ENCODE measurements at places on chromosomes 5 and 9.

DNA sequence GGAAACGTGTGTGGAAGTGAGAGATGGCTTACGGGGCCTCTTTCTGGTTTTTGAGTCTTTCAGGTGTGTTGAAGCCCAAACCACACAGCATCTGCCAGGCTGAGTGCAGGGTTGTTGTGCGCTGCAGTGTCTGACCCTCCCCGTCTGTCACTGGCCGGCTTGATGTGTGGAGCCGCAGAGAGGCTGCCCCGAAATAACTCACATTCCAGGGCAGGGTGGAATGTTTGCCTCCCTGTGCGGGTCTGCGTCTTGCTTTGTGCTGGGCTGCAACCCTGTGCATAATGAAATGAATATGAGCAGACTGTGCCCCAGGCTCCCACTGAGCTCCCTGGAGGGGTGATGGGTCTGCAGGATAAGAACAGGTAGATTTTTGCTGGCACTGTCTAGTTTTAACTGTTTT, 9.9 kb upstream of the PLEKHG4B start:
- DNase-seq = no peak

DNA sequence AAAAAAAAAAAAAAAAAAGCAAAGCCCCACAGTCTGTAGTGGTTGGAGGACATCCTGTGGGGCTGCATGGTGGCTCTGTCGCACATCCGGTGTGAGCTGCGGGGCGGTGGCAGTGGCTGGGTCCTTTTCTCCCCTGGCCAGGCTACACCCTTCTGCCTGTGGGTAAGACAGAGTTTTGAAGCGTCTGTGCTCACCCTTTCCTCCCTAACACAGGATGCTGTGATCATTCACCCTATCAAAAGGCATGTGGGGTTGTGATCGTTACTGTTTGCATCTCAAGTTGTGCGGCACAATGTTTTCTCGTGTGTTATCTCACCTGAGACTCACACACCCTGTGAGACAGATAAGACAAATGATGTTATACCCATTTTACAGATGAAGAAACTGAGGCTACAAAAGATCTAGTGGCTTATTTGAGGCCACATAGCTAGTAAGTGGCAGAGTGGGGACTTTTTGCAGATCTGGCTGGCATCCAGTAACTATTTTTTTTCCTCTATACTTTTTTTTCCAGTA, 17.5 kb downstream of the IRF1 start:
- peak; percentile 43 for DNase-seq

- no peak for DNase-seq
These were observed 262.3 kb downstream of the HSPA4 start for GRCh38 chr5:133314086-133314485.

- DNase-seq = no peak
These were observed 56.3 kb upstream of the EXOC3 start for GRCh38 chr5:386432-387341.

GRCh38 chr5:97847920-97848631, 665.0 kb upstream of the RIOK2 start:
- no peak for DNase-seq

DNA sequence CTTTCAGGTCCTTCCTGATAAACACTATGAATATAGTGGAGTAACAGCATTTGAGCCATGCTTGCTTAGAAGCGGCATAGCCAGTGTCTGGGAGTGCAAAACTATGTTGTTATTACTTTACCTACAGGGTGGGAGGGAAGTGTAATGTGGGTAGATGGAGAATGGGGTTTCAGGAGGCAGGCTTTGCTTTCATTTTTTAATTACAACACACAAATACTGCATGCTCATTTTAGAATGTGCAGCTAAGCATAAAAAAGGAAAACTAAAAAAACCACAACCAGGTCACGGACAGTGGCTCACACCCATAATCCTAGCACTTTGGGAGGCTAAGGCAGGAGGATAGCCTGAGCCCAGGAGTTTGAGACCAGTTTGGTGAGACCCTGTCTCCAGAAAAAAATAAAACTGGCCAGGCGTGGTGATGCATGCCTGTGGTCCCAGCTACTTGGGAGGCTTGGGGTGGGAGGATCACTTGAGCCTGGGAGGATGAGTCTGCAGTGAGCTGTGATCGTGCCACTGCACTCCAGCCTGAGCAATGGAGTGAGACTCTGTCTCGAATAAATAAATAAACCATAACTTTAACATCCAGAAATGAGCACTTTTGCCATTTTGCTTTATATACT, 20.2 kb downstream of the HAVCR1 start:
- no peak for DNase-seq

DNA sequence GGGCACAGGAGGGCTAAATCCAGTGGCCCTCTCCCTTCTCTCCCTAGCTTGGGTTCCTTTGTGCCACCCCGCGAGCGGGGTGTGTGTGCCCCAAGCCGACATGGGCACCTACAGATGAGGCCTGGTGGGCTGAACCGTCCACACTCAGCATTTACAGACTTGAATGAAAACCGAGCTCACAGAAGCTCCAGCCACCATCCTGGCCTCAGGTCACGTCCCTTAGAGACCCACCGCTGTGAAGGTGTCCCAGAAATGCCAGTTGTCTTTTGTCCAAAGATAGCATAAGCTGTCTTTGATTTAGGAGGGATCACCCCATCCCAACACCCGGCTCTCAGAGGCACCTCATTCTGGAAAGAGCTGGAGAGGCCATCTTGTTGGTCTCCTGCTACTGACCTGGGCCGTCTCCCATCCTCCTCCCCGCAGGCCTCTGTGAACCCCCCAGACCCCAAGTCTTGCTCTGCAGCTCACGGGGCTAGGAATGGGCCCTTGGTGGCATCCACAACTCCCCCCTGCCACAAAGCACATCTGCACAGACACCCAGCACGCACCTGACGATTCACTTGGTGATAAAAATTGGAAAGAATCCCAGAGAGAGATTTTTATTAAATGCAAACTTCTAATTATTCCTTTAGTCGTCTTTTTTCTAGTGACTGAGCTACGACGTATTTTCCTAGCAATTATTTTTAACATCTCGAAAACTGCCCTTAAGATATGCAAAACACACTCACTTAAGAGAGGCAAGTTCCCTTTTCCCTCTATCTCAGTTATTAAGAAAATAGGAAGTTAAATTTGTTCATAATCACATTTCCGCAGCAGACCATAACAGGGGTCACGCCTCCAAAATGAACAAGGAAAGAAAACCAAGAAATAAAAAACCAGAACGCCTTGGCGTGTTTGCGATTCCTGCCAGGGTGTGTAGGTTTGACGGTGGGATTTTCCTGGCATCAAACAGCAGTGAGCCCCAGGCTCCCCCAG, 80.5 kb upstream of the LMX1B start:
- DNase-seq = no peak

DNA sequence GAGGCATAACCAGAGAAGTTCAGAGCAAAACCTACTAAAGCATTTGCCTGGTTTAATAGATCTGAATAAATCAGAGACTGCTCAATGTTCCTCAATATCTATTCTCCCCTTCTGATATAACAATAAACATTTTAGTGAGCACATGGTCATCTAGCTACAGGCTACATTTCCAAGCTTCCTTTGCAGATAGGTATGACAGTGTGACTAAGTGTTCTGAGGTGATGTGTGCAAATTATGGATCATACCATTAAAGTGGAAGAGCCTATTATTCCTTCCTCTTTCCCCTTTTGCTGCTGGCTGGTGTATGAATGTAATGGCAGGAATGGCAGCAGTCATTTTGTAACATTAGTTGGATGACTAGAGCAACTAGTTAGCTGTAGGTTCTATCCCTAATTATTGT, 285.8 kb upstream of the RASA1 start:
- no peak for DNase-seq

GRCh38 chr5:86465052-86465838, 152.5 kb upstream of the COX7C start:
- DNase-seq = no peak

DNA sequence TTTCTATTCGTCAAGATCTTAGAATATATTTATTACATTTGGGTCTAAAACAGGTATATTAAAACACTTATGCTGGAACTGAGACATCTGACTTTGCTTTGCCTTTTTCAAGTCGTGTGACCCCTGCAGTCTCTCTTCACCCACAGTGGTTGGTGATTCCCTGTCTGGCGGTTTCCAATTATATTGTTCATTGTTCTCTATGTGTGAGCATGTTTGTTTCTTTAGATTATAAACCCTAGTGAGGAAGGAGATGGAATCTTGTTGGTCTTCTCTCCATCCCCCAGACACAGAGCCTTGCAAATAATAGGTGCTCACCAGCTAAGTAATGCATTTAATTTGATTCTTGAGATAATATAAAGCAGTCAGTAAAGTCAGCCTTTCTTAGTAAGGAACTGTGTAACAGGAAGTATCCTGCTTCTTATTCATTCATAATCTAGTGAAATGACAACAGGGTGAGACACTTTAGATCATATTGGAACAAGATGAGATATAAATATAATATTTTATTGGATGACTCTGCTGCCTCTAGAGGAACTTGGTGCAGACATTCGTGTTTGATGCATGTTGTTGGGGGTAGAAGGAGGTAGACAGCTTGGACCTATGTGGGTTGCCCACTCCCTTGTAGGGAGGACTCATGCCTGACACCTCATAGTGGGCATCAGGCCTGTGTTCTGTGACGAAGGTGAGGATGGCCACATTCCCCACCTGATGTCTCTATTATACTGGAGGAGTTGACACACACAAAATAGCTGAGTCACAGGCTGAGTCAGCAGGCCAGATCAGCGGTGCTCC, 88.1 kb downstream of the FGF1 start:
- no peak for DNase-seq
